ENCODE measurements at places on chromosomes 16 and 17.

DNA sequence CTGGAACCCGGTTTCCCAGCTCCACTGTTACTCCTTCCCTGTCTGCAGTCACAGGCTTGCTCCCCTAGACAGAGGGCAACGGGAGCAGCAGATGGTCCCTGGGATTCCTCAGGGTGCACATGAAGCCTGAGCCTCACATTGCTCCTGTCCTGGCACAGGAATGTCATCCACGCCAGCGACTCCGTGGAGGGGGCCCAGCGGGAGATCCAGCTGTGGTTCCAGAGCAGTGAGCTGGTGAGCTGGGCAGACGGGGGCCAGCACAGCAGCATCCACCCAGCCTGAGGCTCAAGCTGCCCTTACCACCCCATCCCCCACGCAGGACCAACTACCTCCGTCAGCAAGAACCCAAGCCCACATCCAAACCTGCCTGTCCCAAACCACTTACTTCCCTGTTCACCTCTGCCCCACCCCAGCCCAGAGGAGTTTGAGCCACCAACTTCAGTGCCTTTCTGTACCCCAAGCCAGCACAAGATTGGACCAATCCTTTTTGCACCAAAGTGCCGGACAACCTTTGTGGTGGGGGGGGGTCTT, 1.6 kb upstream of the DECR2 start:
- DNase-seq, result no peak

GRCh38 chr17:82282239-82283207, 9.0 kb upstream of the CSNK1D start:
- DNase-seq, result no peak

GRCh38 chr16:3654249-3654991, at the start of gene DNASE1:
Gene DNASE1, plus strand, starts transcription at chr16:3654691. Its CDS starts 683 bp downstream, at chr16:3655374.
- no peak for DNase-seq

- no peak for DNase-seq
Measured at GRCh38 chr17:76076765-76077583, 2.0 kb upstream of the ZACN start.

- no peak for DNase-seq
Measured at GRCh38 chr16:56625943-56626654, 518 bp downstream of the MT1E start.

- DNase-seq, result no peak
Measured at GRCh38 chr16:86495756-86496261, 14.5 kb upstream of the FOXF1 start.

DNA sequence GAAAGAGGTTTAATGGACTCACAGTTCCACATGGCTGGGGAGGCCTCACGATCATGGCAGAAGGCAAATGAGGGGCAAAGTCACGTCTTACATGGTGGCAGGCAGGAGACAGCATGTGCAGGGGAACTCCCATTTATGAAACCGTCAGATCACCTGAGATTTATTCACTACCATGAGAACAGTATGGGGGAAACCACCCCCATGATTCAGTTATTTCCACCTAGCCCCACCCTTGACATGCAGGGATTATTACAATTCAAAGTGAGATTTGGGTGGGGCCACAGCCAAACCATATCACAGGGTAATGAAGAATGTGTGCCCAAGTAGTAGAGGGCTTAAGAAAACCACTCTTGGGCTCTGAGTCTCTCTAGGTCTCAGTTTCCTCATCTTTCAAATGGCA, 85.1 kb downstream of the PRKCB start:
- no peak for DNase-seq

GRCh38 chr17:76195281-76196096, 44.8 kb downstream of the RNF157 start:
- DNase-seq, result no peak

- DNase-seq, result no peak
Measured at GRCh38 chr16:67101311-67102082, 8.2 kb upstream of the PHAF1 start.

Measured in activated naive CD4-positive, alpha-beta T cell (primary cell).